H9 (cell line): ENCODE measurements at places on chromosomes 6 and 20. TPM values are rescaled to one million over a fixed set of nuclear protein-coding genes. Genes with fewer than 3 reads are reported as not detected.

Gene DDX43
- 0.33 TPM in 1 of 2 replicates, not detected in the other for total RNA-seq

- no peak for DNase-seq
Observed at GRCh38 chr6:12082368-12082767, 70.3 kb downstream of the HIVEP1 start.

DNA sequence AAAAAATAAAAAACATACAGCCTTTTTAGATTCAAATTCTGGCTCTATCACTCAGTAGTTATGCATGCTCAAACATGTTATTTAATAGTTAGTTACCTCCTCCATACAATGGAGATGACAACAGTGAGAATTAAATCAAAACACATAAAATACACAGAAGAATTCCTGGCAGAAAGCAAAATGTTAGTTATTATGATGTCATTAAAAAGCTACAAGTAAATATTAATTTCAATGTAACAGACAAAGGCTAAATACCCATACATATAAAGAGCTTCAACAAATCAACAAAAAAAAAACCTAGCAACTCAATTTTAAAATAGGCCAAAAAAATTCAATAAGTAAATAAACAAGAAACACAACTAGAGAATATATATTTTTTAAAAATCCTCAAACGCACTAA is 21.4 kb downstream of the PLN start:
- no peak for DNase-seq

Gene ZNF311
- 0.57 and 0.68 TPM in 2 replicates for total RNA-seq

DNA sequence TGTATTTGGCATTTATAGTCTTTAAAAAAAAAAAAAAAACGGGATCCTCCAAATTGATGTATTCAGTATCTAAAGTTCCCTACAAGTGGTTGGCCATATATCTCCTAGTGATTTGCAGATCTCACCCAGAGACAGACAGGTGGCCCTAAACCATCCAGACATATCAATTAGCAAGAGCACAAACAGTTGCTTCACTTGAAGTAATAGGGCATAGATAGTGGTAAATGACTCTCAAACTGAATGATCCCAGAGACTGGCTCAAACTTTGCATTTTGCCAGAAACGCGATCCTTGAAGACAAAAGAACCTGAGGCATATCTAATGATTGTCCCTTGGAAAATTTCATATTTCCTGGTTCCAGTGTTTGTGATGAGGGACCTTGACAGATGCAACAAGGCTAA is 54.6 kb downstream of the HMGCLL1 start:
- no peak for DNase-seq

Gene ADGRG6
- total RNA-seq = 2.2 and 2.5 TPM in 2 replicates

DNA sequence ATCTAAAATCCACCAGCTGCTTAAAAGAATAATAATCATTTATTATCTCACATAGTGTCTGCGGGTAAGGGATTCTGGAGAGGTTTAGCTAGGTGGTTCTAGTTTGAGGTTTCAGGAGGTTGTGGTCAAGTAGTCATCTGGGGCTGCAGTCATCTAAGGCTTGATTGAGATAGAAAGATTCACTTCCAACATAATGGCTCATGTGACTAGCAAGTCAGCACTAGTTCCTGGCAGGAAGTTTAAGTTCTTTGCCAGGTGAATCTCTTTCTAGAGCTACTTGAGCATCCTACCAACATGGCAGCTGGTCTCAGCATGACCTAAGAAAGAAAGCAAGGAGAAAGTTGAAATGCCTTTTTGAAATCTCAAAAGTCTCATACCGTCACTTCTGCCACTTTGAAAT is 128.8 kb downstream of the EDN1 start:
- no peak for DNase-seq

GRCh38 chr6:27251112-27251605 is 3.7 kb downstream of the PRSS16 start:
- DNase-seq = peak; percentile 98

DNA sequence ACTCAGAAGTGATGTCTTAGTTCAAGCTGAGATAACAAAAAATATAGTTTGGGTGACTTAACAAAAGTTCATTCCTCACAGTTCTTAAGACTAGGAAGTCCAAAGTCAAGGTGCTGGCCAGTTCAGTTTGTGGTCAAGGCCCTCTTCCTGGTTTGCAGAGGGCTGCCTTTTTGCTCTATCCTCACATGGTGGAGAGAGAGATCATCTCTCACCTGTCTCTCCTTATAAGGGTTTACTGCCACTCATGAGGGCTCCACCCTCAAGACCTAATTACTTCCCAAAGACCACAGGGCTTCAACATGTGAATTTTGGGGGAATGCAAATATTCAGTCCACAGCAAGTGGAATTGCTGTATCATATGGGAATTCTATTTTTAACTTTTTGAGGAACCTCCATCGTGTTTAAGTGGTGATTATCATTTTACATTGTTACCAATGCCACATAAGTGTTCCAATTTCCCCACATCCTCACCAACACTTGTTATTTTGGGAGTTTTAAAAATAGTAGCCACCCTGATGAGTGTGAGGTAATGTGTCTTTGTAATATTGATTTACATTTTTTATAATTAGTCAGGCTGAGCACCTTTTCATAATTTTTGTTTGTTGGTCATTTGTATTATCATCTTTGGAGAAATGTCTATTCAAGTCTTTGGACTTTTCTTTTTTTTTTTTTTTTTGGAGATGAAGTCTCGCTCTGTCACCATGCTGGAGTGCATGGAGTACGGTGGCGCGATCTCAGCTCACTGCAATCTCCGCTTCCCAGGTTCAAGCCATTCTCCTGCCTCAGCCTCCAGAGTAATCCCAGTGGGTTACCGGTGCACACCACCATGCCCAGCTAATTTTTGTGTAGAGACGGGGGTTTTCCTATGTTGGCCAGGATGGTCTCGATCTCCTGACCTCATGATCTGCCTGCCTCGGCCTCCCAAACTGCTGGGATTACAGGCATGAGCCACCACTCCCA is 112.2 kb downstream of the SESN1 start:
- DNase-seq = no peak

Gene ADGRF1
- total RNA-seq = not detected in 2 replicates

DNA sequence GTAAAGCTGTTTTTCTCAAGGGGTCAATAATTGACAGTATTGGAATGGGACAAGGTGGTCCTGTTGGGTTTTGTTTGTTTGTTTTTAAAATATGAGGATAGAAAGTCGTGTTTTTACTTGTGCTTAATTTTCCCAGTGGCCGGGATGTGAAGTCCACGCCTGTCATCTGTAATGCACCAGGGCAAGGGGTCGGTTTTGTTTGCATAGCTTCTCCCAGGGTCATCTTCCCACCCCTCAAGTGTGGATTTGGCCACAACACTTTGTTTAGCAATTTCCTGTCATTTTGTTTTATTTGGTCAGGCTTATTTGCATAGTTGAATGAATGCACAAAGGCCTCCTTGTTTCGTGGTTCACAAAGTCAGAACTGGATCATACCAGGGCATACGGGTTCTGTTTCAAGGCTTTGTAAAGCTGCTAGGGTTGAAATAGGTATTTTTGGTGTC is 29.8 kb downstream of the SYNJ2 start:
- DNase-seq = no peak

Gene RIPPLY2
- total RNA-seq = 0.90 TPM in 2 replicates
